ENCODE measurements at places on chromosomes 4 and X. TPM values are rescaled to one million over a fixed set of nuclear protein-coding genes. Genes with fewer than 3 reads are reported as not detected.

GRCh38 chr4:39367166-39367565 lies 1.0 kb upstream of the RFC1 start:
- DNase-seq = no peak

GRCh38 chr4:157674699-157675098 lies 454.2 kb downstream of the GRIA2 start:
- no peak for DNase-seq

- DNase-seq = no peak
Measured at GRCh38 chrX:17052793-17053192, 106.3 kb downstream of the REPS2 start.

DNA sequence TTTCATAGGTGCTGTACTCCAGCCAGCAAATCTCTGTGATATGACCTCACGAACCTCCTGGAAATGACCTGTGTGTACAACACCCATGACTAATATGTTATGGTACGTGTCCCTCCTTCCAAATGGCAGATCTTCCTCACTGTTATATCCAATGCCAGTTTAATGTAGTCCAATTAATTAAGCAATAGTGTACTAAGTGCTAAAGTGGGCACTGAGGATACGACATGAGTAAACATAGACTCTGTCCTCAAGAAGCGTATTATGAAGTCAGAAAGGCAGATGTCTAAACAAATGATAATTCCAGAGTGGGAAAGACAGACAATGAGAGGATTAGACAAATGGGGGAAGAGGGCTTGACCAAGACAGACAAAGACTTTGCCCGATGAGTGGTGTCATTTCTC lies 33.9 kb downstream of the GPRIN3 start:
- DNase-seq = no peak

DNA sequence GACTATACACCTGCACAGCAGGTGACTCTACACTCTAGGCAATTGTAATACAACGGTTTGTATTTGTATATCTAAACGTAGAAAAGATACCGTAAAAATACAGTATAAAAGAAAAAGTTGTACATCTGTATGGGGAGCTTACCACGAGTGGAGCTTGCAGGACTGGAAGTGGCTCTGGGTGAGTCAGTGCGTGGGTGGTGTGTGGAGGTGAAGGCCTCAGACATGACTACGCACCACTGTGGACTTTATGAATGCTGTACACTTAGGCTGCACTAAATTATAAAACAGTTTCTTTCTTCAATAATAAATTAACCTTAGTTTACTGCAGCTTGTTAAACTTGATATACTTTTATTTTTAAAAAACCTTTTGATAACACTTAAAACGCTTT lies 85.0 kb upstream of the FAT1 start:
- no peak for DNase-seq

GRCh38 chr4:113979148-113979904 lies at the start of gene ARSJ:
Gene ARSJ (minus strand): TSS chr4:113979647. CDS start chr4:113978834, 813 bp downstream.
- peak; percentile 22 for DNase-seq

DNA sequence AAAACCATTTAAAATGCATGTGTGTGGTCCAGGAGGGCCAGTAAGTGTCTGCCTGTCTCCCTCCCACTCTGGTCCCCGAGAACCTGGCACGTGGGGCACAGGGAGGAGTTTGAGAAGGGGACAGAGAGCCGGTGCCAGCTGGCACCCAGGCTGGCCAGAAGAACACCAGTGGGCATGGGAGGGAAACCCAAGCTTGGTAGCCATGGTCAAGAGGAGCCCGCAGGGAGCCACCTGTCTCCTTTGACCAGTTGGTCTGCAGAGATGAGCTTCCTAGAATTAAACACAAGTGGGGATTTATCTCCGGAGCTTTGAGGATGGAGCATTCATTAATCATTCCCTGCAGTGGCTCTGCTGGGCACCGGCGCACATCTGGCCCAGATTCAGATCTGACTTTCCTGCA lies 41.6 kb downstream of the HMX1 start:
- no peak for DNase-seq

- DNase-seq = no peak
Measured at GRCh38 chrX:18426004-18426320, 554 bp downstream of the CDKL5 start.

DNA sequence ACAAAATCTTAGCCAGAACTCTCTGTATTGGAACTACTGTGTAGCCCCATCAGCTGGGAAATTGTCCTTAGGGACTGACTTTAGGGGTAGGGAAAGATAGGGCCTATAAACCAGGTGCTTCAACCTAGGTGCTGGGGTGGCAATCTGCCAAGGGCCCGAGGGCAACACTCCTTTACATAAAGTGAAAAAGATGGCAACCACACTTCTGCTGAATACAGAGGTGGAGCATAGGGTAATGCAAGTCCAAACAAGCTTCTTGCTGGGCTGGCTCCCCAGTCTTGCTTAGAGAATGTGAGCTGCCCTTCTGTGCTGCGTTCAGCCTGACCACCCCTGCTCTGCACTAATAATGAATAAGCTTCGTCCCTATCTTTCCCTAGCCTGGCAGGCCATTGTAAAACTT lies 9.8 kb downstream of the ZBTB33 start:
- DNase-seq = no peak

DNA sequence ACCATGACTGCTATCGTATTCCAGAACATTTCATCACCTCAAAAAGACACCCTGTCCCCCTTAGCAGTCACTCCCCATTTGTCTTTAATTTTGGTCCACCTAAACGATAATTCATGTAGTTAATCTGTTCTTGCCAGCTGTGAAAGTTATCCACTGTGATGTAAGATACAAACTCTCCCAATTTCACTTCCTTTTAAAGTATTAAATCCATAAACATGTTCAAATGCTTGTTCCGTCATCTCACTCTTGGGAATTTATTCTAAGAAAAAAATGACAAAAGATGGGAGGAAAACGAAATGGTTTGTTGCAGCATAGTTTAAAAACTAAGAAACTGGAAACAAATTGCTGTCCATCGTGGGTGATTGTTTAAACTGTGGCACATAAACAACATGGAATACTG lies 53.7 kb upstream of the IRF2 start:
- DNase-seq = no peak

- no peak for DNase-seq
Measured at GRCh38 chr4:76659103-76659490, 224.1 kb downstream of the SHROOM3 start.

DNA sequence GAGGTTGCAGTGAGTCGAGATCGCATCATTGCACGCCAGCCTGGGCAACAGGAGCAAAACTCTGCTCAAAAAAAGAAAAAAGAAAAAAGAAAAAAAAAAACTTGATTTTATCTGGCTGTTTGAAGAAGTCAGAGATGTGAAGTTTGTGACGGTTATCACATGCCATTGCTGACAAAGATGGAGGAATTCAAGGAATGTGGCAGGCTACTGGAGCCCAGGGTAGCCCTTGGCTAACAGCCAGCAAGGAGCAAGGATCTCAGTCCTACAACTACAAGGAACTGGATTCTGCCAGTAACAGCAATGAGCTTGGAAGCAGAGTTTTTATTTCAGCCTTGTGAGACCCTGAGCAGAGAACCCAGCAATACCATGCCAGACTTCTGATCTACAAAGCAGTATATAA lies 24.3 kb upstream of the TET2 start:
- no peak for DNase-seq

DNA sequence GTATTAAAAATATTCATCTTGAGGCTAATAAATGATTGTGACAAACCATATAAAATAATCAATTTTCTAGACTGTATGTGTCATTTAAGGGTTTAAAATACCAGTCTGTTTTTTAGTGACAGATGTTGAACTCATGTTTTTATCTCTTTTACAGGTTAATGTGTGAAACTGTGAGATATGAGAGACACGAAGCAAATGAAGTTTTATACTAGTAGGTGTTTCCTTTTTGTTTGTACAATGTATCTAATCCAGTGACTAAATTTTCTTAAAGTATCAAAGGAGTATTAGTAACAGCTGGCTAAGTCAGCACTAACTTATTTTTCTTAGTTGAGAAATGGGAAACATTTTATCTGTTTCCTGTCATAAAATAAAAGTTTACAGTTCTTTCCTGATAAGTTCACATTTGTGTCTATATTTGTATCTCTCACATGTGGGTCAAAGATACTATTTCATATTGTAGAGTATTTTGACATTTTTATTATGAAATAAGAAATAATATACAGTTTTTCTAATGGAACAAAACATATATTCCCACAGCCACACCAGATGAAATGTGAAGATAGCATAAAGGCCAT lies 90.3 kb downstream of the RAPGEF2 start:
- no peak for DNase-seq

DNA sequence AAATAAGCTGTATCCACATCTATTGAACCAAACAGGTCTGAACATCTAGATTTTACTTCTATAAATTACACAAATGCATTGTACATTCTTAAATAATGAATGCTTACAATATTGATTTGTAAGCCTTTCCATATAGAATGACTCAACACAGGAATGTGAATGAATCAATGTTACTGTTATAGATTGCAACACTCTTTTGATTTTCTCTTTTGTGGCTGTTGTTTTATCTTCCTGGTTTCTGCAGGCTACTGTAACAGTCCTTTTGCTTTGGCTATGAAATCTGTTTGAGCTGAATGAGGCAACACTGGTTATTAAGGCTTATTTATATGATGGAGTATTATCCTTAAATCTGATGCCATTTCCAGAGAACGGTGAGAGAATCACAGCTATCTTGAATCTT lies 49.5 kb downstream of the GPR50 start:
- no peak for DNase-seq

GRCh38 chrX:70488856-70489255 lies 44.2 kb downstream of the DLG3 start:
- no peak for DNase-seq

DNA sequence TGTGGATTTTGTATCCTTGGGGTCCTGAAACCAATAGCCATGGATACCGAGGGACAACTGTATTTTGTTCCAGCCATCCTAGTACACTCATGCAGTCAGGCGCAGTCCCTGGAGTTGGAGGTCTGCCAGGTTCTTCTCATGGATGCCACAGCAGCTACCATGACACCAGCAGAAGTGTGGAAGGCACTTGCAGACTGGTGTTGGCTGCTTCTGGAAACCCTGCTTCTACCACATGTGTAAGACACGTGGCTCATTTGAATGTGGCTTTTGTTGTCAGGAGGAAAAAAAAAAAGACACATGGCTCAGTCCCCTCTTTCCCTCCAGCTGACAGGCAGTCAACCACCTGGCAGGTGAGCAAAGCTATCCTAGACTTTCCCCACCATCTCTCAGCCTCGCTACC lies 19.4 kb downstream of the DRD5 start:
- no peak for DNase-seq

DNA sequence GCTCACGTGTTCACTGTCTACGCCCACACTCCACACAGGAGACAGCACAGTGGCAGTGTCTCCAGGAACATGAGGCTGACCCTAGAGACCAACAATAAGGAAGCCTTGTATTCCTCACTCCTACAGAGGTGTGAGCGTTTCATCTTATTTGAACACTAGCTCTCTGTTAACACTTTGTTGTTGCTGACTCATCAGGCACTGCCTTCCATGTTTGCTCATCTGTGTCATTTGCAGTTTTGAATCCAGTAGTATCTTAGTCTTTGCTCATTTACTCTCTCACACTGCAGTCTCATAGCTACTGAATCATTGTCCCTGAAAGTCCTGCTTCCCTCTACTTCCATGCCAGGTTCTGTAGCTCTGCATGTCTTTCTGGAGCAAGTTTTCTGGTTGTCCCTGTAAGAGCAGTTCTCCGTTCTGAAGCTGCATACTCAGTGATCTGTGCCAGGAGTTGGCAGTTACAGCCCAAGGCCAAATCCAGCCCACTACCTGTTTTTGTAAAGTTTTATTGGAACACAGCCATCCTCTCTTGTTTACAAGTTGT lies 80.3 kb upstream of the DCLK2 start:
- DNase-seq = no peak

DNA sequence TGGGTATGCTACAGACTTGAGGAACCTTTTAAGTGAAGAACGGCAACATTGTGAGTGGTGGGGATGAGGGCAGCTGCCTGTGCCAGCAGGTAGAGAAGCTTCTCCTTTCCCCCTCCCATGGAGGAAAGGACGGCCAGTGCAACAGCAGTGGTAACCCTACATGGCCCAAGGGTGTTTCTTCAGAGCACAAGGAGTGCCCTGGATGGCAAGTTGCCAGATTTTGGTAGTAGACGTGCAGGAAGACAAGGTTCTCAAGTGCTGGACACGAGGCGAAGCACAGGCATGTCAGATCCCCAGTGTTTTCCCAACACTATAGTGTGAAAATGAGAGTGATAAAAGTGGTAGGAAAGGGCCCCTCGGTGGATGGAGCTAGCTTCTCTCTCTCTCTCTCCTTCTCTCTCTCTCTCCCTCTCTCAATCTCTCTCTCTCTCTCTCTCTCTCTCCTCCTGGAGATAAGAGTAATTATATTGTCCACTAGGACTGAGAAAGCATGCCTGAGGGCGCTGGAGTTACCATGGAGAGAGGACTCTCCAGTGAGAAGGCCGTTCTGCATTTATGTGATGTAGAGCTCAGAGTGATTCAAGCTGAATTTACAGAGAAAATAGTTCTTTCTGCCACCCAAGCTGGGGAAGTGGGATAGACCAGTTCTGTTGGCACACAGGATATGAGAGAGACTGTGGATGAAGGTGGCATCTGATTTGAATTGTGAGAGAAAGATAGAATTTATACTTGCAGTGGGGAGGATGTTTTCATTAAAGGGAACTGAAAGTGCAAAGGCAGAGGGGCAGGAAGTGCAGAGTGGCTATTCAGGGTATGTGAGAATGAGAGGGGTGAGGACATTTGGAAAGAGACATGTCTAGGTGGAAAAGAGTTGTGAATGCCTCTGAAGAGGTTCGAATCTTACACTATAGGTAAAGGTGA lies 25.7 kb upstream of the TRPC3 start:
- DNase-seq = no peak

GRCh38 chr4:106126062-106126461 lies 189.9 kb downstream of the TBCK start:
- DNase-seq = no peak

GRCh38 chr4:48939785-48940184 lies 33.2 kb upstream of the OCIAD2 start:
- no peak for DNase-seq

GRCh38 chr4:185992585-185992984 lies 76.4 kb upstream of the TLR3 start:
- DNase-seq = no peak

DNA sequence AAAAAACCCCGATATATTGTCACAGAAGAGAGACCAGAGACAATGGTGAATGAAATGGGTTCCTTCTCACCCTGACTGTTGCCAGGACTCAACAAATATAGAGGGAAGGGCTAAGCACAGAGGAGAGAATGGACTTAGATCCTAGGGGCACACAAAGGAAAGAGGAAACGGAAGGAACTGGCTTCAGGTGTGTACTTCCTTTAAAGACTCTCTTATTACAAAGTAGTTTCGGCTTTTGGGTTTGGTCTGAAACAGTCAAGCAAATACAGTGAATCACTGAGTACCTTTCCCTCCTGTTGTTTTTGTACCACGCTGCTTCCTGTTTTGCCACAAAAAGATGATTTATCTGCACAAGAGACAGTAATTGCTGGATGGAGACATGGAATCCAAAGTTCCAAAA lies 46.1 kb upstream of the S100G start:
- DNase-seq = no peak

GRCh38 chr4:163878336-163879121 lies 384.0 kb downstream of the TMA16 start:
- DNase-seq = no peak

The HSFX2 gene
- total RNA-seq = 0.54 TPM

The KIAA1210 gene
- not detected for total RNA-seq

The PNMA5 gene
- total RNA-seq = not detected

The NFKB1 gene
- total RNA-seq = 19.1 TPM

The SPANXA2 gene
- 1.4 TPM for total RNA-seq

The SLC6A14 gene
- total RNA-seq = not detected

The AWAT2 gene
- not detected for total RNA-seq

The CXCL8 gene
- total RNA-seq = 6.9 TPM

The CLDN34 gene
- total RNA-seq = not detected

The ZNF81 gene
- 8.2 TPM for total RNA-seq

The MAGEA3 gene
- total RNA-seq = not detected

The GYPA gene
- not detected for total RNA-seq

The SAGE1 gene
- total RNA-seq = not detected

The PNMA6A gene
- total RNA-seq = 8.7 TPM
